ENCODE measurements at places on chromosomes 7 and 10.

DNA sequence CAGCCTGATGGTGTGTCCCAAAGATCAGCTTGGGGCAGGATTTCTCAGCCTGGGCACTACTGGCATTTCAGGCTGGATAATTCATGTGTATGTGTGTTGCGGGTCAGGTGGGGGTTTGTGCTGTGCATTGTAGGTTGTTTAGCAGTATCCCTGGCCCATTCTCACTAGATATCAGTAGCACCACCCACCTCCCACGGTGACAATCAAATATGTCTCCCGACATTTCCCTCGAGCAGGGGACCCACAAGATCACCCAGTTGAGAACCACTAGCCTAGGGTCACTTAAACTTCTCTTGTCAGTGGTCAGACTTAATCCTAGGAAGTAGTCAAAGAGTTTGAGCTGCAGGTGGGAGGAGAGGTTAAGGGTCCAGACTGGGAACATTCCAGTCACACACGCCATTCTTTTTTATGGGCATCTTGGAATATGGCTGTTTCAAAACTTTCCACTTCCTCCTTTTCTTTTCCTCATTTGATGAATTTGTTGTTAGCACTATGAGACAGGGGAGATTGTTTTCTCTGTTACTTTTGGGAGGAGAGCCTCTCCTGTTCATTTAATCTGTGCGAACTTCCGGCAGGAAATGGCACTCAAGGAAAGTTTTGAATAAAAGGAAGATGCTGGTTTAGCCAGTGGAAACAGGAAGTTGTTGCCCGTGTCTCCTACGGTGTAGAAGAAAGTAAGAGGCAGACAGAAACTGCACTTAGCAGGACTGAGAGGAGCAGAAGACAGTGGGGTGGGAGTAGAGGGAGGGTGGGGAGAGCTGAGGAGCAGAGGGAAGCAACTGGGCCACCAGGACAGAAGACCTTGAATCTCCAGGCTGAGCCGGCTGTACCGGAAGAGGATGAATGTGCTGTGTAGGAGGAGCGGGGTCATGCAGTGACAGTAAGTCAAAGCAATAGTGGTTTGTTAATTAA, 17.6 kb upstream of the EXOC6 start:
- no peak for DNase-seq

GRCh38 chr7:44449584-44449928, 40.9 kb downstream of the NUDCD3 start:
- DNase-seq, result no peak

DNA sequence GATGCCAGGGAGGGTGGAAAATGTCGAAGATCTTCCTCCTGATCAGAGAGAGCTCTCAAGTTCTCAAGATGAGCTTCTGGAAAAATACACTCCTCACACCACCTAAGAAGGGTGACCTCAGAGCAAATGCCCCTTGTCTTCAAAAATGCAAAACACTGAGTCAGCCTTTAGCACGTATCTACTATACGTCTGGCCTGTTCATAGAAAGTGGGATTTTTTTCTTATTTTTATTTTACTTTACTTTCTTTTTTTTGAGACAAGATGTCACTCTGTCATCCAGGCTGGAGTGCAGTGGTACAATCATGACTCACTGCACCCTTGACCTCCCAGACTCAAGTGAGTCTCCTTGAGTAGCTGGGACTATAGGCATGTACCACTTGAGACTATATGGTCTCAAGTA, 57.1 kb downstream of the AFAP1L2 start:
- no peak for DNase-seq

DNA sequence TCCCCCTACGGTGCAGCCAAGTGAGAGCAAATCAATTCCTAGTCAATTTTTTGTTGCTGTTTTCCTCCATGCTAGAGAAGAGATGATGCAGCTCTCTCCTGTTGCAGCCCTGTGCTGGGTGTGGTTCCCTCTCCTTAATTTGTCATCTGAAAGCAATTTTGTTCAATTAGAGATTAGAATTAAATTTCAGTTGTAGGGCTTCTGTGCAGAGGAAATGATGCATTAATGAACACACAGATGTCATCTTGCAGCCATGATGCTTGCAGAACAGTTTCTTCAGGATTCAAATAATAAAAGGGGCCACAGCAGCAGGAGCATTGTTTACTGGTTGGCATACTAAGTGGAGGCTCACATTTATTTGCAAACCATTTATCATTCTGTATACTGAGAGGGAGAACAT, 266.0 kb downstream of the AUTS2 start:
- no peak for DNase-seq

DNA sequence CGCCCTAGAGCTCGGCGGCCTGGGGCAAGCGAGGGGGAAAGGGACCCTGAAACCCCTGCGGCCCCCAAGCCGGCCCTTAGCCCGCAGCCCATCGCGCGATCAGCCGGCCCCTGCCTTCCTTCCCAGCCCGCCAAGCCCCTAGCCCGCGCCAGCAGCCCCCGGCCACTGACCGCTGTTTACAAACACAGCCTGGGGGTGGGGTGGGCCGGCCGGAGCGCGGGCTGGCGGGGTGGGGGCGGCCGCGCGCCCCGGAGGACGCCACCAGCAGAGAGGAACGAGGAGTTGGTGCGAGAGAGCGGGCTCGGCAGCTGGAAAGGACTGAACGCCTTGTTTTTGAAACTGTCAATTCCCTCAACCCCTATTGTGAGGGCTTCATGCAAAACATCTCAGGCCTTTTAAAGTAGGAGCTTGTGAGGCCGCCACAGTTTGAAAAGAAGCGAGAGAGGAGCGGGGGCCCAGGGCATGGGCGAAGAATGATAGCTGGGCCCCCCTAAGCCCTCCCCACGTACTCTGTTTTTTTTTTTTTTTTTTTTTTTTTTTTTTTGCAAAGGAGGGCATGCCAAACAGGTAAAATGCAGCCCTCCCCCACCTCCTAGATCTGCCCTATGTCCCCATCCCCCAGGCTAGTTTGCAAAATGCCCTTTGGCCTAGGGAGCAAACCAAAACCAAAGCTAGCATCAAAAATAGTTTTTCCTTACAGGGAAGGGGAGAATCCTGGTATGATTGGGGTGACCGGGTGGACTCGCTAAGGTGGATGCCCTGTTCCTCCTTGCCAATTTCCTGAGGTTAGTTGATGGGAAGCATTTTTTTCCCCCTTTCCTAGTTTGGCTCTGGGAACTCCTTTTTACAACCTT, 15.0 kb downstream of the SKIDA1 start:
- DNase-seq, result no peak

Data from HFF-Myc (cell line).